CD4-positive, alpha-beta T cell treated with Interleukin-17A for 4 hours (primary cell): ENCODE measurements at places on chromosomes 5 and 9.

DNA sequence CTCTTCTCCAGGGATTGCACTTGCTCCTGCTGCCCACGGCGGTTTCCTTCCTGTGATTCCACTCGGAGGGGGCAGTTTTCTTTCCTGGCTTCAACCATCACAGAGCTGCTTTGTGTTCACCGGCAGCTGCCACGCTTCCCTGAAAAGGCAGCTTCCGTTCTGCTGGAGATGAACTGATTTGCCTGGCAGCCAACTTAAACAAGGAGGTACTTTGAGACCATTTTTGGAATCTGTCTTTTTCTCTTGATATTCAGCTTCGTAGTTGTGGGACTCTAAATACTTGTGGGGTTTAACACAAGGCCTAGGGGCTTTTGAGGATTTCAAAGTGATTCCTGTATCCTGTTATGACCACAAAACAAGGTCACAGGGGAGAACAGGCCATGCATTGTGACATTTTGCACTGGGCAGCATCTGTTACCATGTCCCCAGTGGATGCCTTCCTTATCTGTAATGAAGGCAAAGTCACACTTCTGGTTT lies 192.0 kb downstream of the MTRR start:
- no peak for DNase-seq

- DNase-seq = no peak
Measured at GRCh38 chr9:136026266-136026942, 65.2 kb upstream of the UBAC1 start.

GRCh38 chr5:143205386-143205785 lies 198.1 kb downstream of the NR3C1 start:
- DNase-seq = no peak

DNA sequence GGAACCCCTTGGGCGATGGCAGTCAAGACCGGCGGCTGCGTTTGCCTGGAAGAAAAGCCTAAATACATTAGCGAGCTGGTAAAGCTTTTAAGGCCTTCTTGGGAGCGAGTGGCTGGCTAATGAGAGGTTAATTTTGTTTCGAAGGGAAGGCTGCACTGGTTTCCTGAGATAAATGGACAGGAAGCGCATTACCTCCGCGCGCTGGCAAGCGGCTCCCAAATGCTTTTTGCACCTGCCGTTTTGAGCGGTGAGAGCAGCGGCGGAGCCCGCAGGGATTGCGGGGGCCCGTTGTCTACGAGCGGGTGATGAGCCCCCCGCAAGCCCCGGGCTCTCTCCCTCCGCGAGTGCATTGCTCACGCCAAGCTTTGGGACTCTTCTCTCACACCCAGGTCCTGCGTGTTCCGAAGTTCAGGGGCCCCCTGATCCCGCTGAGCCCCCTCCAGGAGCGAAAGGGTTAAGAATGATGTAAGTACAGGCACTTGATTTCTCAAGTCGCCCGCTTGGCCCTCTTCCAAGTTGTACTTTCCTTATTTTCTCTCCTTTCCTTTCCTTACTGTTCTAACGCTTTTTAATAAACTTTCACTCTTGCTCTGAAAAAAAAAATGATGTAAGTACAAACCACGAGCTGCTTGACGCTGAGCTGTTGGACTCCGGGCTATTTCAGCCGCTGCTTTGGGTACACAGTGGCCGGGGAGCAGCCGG lies 3.1 kb upstream of the RGMB start:
- peak; percentile 45 for DNase-seq

GRCh38 chr5:122882831-122883230 lies 37.4 kb downstream of the SNX24 start:
- DNase-seq = no peak

DNA sequence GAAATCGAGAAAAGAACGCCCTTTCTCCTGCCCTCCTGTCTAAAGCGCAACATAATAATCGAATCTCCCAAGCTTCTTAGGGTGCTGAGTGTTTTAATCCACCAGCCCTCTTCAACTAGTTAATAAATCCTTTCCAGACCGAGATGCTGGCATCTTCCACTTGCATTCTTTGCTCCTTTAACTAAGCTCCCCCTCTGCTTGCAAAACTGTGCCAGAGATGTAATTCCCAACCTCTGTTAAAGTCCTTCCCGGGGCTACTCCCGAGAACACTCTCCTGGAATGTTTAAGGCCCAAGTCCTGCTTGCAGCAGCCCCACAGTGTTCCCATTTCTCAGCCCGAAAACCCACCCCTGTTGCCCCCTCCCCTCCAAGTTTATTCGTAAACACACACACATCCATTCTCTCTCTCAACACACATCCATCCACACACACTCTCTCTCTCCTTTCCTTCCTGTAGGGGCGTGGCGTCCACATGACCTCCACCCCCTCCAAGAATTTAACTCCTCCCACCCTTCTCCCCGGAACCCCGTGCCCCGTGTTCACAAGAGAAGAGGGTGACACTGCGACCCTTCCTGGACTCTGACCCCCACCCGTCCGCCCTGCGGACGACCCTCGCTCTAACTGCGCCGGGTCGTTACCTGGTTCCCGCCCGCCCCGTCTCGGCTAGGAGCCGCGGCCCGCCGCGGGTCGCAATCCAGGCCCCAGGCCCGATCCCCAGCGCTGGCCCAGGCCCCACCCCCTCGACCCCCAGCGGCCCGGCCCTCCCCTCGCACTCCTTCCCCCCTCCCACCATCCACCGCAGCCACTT lies 7.0 kb upstream of the MGAT1 start:
- DNase-seq = peak; percentile 95

DNA sequence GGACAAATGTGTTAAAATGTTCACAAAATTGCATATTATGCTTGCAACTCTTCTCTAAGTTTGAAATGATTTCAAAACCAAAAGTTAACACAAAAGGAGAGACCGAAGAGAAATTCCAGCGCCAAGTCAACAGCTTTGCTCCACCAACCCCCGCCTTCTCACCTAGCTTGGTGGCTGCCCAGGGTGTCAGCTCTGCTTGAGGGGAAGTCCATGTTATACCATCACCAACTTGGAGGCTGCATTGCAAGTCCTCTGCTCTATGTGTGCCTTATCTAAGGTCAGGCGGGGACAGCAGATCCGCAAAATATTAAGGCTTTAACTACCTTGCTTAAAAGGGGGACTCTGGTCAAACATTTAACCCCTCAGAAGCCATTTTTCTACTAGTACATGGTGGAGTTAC lies 14.6 kb downstream of the CCNJL start:
- no peak for DNase-seq

GRCh38 chr9:100690438-100690837 lies 112.6 kb downstream of the CAVIN4 start:
- no peak for DNase-seq

DNA sequence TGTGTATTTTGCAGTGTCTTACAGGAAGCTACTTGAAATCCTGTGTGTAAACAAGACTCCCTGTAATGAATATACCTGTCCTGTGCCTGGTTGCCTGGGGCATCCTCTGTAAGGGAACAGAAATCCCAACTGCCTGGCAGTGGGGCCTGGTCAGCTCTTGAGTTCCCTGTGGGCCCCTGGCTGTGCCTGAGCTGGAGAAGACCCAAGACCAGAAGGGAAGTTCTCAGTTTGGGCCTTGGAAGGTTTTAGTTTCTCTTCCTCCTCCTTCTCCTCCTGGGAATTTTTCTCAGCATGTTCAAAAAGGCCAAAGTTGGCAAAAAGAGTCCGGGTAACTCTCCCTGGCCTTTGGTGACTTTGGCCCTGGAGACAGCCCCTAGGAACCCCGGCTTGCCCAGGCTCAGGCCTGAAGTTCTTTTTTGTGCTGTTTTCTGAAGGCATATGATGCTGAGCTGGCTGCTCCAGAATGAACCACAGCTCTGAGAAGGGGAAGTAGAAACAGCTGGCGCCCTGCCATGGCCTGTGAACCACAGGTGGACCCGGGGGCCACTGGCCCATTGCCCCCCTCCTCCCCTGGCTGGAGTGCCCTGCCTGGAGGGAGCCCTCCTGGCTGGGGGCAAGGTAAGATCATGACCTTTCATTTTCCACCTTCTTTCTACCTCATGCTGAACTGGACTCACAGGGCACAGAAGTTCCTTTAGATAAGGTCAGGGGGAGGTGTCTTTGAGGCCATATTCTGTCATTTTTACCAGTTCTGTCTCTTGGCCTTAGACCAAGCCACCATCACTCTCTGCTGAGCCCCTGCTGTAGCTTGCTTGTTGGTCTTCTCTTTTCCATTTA lies 5.8 kb downstream of the TMEM268 start:
- peak; percentile 49 for DNase-seq

DNA sequence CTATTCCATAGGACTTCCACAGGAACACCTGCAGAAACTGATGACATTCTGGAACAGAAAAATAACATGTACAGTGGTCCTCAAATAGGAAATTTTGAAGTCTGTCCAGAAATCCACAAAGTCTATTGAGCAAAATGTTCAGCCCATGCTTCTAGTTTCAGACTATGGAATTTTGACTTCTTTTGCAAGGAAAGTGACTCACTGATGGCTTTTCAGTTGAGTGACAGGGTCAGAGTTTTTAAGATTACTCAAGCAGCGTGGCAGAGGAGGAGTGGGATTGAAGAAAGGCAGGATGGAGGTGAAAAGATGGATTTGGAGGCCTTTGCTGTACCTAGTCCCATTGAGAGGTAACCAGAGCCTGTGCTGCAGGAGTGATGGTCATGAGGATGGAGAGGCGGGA lies 151.5 kb downstream of the GOLPH3 start:
- DNase-seq = no peak

DNA sequence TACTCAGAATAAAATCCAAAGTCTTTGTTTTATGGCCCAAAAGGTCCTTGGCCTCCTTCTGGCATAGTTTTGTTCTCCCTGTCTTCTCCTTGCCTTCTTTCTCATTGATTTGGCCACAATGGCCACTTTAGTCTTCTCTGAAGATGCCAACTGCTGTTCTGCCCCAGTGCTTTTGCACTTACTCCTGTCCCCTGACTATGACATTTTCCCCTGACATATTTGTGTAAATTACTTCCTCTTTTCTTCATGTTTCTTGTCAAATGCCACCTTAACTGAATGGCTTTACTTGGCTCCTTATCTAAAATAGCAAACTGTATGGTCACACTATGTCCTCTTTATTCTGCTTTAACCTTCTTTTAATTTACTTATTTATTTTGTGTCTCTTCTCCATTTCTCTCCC lies 484.7 kb upstream of the ARRDC3 start:
- DNase-seq = no peak

DNA sequence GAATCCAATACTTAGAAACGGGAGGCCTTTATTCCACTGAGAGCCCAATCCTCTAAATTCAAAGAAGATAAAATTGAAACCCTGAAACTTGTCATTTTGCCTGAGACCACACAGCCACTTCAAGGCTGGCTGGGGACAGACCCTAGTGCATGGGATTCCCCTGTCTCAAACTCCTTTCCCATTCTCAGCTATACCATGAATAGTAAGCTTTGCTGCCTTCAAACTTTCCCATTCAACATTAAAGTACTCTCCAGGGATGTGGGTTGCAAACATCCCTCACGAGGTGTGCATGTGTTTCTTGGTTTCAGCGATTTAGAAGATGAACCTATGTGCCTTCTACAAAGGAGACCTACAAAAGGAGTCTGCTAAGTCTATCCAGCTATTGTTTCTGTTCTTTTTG lies 64.6 kb downstream of the GABRB2 start:
- DNase-seq = no peak

GRCh38 chr9:114834386-114834785 lies 28.5 kb upstream of the TNFSF15 start:
- no peak for DNase-seq

GRCh38 chr5:378301-378891 lies 56.9 kb downstream of the AHRR start:
- DNase-seq = peak; percentile 36

GRCh38 chr9:14068690-14069089 lies 245.3 kb downstream of the NFIB start:
- DNase-seq = no peak

GRCh38 chr5:59332236-59332973 lies 561.1 kb downstream of the PDE4D start:
- no peak for DNase-seq

GRCh38 chr5:44167540-44167939 lies 221.7 kb downstream of the FGF10 start:
- no peak for DNase-seq

- DNase-seq = no peak
Measured at GRCh38 chr9:124210697-124211096, 47.1 kb upstream of the NEK6 start.

DNA sequence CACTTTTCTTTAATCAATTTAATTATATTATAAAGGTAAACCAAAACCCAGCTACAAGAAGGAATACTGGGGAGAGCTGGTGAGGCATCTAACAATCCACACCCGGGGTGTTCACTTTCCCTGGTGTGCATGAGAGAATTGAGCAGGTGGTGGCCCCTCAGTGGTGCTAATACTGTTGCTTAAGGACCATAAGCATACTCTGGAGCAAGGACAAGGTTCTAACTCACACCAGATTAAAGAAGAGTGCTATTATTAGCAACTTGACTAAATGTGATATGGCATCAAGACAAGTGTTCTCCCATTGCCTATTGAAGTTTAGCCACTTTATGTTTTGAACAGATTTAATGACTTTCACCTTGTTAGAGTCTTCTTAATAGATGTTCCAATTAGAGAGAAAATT lies 8.8 kb downstream of the RGS7BP start:
- no peak for DNase-seq

- peak; percentile 16 for DNase-seq
Measured at GRCh38 chr5:80406980-80407734, 707 bp upstream of the ZFYVE16 start.

DNA sequence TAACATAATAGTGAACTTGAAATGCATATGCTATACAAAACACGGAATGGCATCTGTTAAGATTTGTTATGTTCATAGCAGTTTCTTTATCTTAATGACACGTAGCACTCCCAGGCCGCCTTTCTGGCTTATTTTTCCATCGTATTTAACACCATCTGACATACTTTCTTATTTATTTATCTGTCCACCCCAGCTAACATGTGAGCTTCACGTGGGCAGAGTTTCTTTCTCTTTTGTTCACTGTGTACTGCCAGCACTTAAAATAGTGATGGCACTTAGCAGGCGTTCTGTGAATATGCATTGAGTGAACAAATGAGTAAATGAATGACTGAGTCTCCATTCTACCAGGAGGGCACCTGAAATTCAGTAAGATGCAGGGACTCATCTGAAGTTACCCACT lies 29.4 kb upstream of the SYNPO start:
- no peak for DNase-seq

DNA sequence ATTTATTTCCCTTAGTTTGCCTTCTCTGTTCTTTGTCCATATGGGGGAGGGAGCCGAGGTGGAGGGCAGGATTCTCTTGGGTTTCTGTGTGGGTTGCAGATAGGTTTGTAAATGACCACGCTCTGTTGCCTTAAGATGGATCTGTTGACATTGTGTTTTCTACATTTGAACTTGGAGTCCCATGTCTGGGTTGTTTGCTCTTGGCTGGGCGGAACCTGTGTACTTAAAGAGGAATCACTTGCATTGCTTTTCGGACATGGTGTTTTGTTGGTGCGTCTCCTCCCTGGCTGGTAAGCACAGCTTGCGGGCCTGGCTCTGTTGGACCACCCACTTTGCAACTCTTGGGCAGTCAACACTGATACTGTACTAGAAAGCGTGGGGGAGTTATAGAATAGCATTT lies 45.9 kb downstream of the EHMT1 start:
- DNase-seq = no peak

- DNase-seq = peak; percentile 11
Measured at GRCh38 chr5:175873088-175873454, 1.7 kb downstream of the CPLX2 start.

GRCh38 chr9:82593501-82593900 lies 469.4 kb downstream of the RASEF start:
- DNase-seq = no peak

- DNase-seq = no peak
Measured at GRCh38 chr5:149283626-149284480, 12.2 kb downstream of the AFAP1L1 start.
